ENCODE measurements at places on chromosomes 2 and 18.

- DNase-seq: no peak
These were observed 71.6 kb downstream of the BCL2 start for GRCh38 chr18:63247926-63248325.

DNA sequence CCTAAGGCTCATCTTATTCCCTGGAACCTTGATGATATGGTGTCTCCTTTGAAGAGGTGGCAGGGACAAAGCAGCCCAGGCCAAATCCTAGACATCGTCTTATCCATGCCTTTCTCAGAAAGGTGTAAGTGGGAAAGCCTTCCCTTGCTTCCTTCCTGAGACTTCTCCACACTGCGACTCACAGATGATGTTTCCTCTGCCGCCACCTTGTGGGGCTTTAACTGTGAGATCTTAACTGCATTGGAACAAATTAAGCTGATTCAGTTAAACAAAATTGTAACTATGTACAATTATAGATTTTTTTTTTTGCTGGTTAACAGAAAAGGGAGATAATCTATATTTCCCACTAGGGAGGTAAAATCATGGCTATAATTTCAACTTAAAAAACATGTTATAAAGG lies 10.0 kb upstream of the GCA start:
- no peak for DNase-seq

DNA sequence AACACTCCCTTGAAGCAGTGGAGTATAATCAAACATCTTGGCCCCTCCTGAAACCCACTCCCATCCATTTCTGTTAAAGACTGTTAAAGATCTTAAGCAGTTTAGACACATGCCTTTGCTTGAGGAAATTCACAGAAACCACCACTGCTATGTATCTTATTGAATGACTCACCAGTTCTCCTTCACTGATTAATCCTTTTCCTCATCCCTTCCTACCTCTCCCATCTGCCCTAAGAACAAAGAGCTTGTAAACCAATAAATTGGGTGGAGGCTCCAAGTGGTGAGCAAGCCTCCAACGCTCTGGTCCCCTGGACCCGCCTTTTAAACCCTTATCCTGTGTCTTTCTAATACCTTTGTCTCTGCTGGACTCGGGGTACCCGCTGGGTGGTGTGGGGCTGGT lies 746.1 kb downstream of the LRP1B start:
- DNase-seq: no peak

DNA sequence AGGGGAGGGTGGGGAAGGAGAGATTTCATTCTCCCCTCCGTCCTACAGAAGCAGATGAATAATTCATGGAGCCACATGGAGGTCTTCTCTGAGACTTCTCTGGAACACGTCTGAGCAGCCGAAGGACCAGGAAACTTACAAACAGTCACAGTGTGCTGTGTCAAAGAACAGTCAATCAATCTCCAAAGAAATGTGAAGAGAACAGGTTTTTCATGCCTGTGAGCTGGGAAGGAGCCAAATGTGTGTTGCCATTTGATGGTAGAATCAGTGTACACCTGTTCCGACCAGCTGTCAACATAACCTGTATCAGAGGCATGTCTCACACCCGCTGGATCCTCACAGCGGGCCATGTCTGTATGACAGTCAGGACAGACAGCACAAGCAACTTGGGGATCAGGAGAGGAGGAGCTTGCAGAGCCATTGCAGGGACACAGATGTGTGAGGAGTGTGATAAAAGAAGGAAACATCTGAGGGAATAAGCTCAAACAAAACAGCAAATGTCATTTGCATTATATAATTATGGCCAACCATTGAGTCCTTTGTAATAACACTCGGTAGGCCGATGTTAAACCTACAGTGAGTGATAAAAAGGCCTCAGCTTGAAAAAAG lies 298.5 kb downstream of the EN1 start:
- no peak for DNase-seq

DNA sequence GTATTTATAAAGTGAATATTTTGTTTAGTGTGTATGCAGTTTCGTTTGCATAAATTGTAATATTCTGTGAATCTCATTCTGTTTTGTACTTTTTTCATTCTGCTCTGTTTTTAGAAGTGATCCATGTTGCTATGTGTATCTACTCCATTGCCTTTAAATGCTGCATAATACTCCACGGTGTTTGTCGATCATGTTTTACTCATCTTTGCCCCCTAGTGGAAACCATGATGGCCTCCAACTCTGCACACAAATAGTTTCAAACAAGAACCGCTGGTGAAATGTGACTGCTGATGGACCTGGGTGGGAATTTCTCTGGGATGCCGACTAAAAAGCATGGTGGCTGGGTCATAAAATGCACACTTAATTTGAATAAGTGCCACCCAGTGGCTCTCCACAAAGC lies 32.0 kb upstream of the SKOR2 start:
- DNase-seq: no peak

DNA sequence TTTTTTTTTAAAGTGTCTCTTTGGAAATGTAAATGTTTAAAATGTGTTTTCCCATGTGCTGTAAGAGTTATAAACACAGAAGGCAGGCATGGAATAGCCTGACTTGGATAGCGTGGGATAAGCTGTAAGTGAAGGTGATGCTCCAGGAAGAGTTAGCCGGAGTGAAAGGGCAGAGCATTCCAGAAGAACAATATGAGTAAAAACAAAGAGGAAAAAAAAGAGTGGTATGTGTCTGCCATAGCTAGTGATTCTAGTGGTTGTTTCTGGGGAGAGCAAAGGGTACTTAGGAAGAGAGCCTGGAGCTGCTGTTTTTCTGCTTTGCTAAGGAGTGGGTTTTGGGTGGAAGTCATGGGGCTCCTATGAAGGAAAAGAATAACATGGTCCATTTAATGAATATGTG lies 126.9 kb upstream of the DLGAP1 start:
- no peak for DNase-seq

Measured in activated gamma-delta T cell treated with anti-CD3 and anti-CD28 coated beads, Interleukin-2, amount 50 U/mL, for 16 hours (primary cell).